Fibroblast of villous mesenchyme (primary cell): ENCODE measurements at places on chromosomes 5 and 9. TPM values are rescaled to one million over a fixed set of nuclear protein-coding genes. Genes with fewer than 3 reads are reported as not detected.

RNF224 gene
- not detected in 2 replicates for total RNA-seq

HRCT1 gene
- 0.43 and 0.97 TPM in 2 replicates for total RNA-seq

DNA sequence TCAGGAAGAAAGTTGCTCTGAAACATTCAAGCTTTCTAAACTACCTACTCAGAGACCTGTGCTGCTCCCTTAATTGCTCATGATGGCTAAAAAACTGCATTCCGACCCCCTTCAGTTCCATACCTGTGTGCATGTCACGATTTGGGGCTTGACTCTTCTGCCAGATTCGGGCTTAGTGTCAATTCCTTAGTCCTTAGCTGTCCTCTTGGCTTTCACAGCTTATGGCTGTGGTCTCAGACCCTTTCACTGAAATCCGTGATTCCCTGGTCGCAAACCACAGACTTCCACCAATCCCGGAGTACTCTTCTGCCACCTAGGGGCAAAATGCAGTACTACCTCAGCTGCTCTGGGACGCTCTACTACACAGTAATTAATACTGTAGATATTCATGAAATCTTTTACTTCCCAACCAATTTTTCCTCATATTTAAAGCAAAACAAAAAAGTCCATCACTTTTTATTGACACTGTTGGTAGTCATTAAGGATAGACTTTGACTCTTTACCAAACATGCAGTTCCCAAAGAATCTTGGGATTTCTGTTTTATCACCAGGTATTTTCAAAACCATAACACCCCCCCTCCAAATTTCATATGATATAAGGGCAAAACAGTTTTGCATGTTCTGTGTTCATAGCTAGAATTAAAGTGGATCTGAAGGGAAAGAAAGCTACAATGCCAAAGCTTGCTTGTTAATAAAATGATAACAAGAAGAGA is 617.4 kb downstream of the SLCO4C1 start:
- peak; percentile 35 for DNase-seq

DNA sequence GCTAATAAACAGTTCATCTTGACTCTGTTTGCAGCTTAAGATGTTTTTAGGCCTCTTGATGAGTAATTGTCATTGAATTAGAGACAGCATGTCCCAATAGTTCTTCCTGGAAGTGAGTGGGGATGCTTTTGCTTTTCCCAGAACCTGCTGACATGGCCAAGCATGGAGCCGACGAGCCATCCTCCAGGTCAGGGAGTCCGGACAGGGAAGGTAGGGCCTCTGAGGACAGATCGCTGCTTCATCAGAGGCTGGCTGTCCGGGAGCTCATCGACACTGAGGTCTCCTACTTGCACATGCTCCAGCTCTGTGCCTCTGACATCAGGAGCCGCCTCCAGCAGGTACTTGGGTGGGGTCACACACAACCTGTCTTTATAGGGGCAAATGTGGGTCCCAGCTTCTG is 16.3 kb downstream of the ARHGEF37 start:
- DNase-seq = no peak

- peak; percentile 37 for DNase-seq
Observed at GRCh38 chr5:37206736-37207135, 42.4 kb downstream of the CPLANE1 start.

- DNase-seq = peak; percentile 69
Observed at GRCh38 chr9:33025572-33026342, 684 bp downstream of the DNAJA1 start.

- DNase-seq = no peak
Observed at GRCh38 chr5:169142264-169142970, 158.5 kb downstream of the SLIT3 start.
